NT2/D1 (cell line): ENCODE measurements at places on chromosomes 6 and 20.

GRCh38 chr6:13103169-13103568 lies 225.2 kb downstream of the TBC1D7 start:
- DNase-seq: no peak

GRCh38 chr20:38789503-38790199 lies 15.8 kb upstream of the PPP1R16B start:
- no peak for DNase-seq

GRCh38 chr20:23889775-23890187 lies 10.2 kb upstream of the CST5 start:
- peak; percentile 32 for DNase-seq

GRCh38 chr20:46699651-46700359 lies 9.6 kb upstream of the SLC2A10 start:
- DNase-seq: no peak

- no peak for DNase-seq
These were observed 86.6 kb downstream of the SMOC2 start for GRCh38 chr6:168527451-168528210.

DNA sequence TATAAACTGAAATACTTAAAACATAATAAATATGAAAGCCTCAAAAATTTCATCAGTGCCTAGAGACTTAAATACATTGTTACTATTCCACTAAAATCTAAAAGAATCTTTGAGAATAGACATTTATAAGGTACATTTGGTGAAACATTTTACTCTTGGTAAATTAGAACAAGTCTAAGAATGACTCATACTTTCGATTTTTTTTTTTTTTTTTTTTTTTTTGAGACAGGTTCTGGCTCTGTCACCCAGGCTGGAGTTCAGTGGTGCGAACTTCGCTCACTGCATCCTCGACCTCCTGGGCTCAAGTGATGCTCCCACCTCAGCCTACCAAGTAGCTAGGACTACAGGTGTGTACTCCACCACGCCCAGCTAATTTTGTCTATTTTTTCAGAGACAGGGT lies 6.4 kb downstream of the FUCA2 start:
- no peak for DNase-seq

DNA sequence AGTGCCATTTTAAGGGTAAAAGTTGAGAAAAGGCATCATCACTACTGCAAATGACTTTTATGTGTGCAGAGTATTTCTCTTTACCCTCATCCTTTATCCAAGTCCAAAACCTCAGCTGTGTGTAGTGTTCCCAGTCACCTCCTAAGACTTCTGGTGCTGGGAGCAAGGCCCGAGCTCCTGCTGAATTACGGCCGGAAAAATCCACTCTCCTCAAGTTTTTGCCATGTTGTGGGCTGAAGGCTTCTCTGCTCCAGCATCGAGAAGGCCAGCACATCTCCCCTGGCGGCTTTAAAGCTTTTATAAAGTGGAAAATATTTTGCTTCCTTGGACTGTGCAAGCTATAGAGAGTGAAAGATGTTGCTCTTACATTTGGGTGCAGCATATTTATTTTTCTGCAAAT lies 153.2 kb upstream of the THBS2 start:
- DNase-seq: no peak

DNA sequence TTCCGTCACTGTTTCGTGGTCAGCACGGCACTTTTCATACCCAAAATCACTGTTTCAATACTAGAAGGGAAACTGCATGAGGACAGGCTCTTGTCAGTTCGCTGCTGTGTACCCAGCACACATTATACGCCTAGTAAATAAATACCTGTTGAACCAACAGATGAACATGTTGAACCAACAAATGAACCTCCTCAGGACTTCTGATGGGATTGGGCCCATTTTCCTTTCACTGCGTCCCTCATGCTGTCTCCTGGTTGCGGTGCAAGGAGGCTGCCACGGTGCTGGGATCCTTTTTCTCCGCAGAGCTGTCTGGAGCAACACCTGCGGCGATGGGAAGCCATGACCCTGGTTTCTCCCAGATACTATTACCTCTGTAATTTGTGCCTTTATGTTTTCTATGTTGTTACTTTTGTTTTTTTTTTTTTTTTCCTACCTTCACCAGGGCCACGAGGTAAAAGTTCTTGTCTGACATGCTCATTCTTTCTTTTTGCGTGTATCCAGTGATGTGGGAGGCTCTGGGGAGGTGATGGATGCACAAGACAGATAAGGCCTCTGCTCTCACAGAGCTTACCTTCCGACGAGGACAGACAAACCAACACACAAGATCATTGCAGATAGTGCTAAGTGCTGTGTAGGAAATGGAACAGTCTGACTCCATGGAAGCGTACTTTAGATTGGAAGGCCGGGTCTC lies 1.1 kb downstream of the VAPB start:
- no peak for DNase-seq

DNA sequence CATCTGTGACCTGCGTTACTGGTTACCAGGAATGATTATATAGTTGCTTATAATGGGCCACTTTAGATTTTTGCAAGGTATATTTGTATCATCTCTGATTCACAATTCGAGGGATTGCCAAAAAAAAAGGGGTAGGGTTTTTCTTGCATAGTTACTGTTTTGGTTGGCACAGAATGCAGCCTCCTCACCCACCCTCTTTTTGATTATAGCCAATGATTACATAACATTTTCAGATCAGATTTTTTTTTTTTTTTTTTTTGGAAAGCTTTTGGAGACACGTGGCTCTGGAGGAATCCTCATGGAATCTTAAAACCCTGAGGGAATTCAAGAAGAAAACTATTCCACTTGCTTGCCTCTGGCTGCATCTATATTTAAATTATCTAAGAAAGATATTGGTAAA lies 53.7 kb downstream of the UST start:
- DNase-seq: no peak

DNA sequence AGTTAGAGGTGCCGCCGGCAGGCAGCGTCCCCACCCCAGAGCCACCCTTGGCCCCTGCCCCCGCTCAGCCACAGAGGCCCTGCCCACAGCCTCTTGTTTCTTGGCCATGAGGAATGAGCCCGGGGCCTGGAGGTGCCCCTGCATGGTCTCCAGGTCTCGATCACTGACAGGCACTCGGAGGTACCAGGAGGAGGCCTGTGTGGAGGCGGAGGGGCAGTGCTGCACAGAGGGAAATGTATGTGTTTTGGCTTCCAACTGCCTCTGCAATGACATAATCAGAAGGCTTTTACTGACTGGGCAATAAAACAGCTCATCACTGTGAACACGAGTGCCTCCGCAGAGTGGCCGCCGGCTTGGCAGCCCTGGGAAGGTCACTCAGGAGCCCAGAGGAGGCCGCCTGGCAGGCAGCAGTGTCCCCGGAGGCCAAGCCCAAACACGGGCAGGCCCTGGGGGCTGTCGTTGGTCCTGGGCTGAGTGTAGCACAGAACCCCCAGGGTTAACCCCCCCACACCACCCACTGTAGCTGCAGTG lies 61.1 kb upstream of the GATA5 start:
- no peak for DNase-seq

- DNase-seq: no peak
These were observed 3.4 kb downstream of the NEDD9 start for GRCh38 chr6:11228935-11229654.

DNA sequence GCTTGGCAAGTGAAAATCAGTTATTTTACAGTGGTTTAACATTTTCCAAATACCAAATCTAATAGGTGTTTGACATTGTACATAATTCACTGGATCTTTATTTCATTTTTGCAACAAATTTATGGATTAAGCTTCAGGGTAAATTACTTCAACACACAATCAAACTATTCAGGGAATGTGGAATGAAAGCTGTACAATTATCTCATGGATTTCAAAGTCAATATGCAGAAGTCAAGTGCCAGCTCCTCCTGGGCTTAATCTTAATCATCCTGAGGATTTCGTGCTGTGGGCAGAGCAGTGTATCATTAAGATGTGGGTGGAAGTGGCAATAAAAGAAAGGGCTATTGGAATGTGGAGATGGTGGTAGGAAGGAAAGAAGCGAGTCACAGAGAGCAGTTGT lies 548.8 kb downstream of the COL12A1 start:
- no peak for DNase-seq

- DNase-seq: no peak
These were observed 148.7 kb downstream of the PRL start for GRCh38 chr6:22147921-22148776.

GRCh38 chr20:42254673-42255072 lies 636.5 kb upstream of the CHD6 start:
- DNase-seq: no peak

GRCh38 chr6:89215391-89215790 lies 1.8 kb downstream of the GABRR1 start:
- no peak for DNase-seq

DNA sequence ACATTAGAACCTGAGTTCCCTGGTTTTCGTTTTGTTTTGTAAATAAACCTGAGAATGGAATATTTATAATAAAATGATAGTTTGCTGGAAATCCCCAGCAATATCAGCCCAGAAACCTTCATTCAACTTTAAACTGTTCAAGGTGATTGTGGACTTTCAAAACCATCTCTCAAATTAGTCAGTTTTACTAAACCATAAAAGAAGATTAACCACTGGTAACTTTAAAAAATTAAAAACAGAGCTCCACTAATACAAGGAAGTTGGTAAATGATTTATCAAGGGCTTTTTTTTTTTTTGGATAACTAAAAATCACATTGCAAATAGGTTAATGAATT lies 10.0 kb downstream of the MBOAT1 start:
- DNase-seq: no peak

DNA sequence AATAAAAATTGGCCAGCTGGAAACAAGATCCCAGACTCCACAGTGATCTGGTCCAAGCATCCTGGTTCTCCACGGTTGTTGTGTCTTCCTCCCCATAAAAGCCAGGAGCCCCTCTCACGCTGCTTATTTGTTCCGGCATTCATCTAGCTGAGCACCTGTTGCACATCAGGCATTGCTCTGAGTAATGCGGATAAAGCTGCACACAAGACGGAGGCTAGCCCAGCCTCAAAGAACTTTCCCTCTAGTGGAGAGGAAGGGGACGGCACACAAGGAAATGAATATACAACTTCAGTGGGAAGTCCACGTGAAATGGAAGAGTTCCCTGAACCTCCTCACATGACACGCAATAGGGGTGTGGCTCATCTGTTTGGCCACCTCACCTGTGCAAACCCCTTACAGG lies 30.3 kb upstream of the NXT1 start:
- no peak for DNase-seq

GRCh38 chr6:52375780-52376556 lies 14.0 kb downstream of the PAQR8 start:
- no peak for DNase-seq

- DNase-seq: no peak
These were observed 138.9 kb upstream of the TMEM170B start for GRCh38 chr6:11398451-11399326.

DNA sequence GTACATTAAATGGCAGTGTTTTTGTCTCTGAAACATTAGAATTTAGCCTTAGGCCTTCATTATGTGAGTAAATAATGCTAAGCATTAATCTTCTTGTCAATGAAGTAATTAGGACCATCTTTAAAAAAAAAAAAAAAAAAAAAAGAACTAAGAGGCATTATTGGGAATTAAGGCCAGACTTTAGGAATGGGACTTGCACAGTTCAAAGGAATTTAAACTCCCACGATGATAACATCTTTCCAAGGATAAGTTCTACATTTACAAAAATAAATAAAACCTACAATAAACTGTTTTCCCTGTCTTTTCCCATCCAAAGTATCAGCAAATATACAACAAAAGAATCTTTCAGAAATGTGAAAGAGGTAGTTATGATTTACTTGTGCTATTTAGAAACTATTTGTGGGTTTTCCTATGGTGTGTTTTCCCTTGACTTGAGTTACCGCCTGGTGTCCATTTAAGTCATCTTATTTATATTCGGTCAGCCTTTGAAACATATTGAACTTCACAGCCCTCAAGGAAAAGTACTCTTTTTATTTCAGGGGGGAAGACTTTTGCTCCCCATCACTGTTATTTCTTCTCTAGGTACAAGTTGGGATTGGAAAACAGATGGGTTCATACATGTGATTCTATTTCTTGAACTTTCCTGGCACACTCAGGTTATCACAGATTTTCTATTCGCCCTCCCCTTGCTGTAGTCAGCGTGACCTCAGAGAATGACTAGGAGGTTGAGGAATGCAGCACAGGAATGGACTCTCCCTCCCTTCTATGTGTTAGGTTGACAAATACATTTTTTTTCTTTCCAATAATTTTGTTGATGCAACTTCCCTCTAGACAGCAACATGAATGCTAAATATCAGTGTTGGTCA lies 13.6 kb downstream of the STMND1 start:
- DNase-seq: no peak

GRCh38 chr6:158361068-158361467 lies 48.8 kb downstream of the TULP4 start:
- no peak for DNase-seq
